Activated CD8-positive, alpha-beta memory T cell treated with anti-CD3 and anti-CD28 coated beads, Interleukin-2, amount 50 U/mL, for 4 hours (primary cell): ENCODE measurements at places on chromosomes 7 and 10.

- no peak for DNase-seq
Measured at GRCh38 chr7:69169386-69169785, 428.9 kb upstream of the AUTS2 start.

GRCh38 chr7:80330434-80330833, 181.4 kb downstream of the GNAT3 start:
- DNase-seq = no peak

- DNase-seq = no peak
Measured at GRCh38 chr10:71761541-71762113, 11.7 kb downstream of the VSIR start.

GRCh38 chr7:4045450-4045849, 636.6 kb upstream of the FOXK1 start:
- DNase-seq = no peak

DNA sequence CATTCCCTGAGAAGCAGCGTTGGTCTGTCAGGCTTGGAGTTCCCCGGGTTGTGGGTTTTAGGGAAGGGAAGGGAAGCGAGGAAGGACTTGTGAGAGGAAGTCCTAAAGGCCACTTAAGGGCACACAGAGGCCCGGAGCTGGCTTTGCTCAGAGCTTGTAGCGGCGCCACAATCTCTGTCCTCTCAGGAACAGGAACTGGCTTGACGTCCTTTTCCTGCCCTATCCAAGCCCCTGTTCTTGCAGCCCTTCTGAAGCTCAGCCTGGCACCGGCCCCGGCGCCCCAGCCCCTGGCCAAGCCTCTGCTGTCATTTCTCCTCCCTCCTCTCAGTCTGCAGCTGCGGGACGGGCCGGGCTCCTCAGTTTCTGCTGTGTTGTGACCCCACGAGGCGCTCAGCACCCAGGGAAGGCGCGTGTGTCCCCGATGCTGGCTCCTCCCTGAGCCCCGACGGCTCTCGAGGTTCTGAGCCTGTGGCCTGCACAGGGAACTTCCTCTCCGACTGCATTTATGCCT, at the start of gene GIMAP8:
GIMAP8 (plus strand) TSS at position 140 of the 511 bp plus-strand sequence. CDS start 16,069 bp downstream, outside the sequence.
- peak; percentile 60 for DNase-seq

DNA sequence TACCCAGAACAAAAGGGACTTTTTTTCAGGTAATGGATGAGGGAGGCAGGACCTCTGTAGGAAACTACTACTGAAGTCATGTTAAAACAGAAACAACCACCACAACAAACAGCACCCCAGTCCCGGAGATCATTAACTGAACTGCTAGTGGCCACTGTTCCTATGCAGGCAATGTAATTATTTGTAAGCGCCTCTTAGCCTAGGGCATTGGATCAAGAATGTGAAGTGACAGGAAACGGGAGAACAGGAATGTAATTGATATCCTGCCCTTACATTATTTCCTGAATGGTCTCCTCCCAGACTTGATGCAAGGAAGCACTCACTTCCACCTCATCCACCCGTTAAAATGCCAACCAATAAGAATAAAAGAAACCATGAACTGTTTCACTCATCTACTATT, 16.7 kb upstream of the GAD2 start:
- no peak for DNase-seq

- no peak for DNase-seq
Measured at GRCh38 chr7:137001041-137001440, 132.6 kb downstream of the CHRM2 start.

DNA sequence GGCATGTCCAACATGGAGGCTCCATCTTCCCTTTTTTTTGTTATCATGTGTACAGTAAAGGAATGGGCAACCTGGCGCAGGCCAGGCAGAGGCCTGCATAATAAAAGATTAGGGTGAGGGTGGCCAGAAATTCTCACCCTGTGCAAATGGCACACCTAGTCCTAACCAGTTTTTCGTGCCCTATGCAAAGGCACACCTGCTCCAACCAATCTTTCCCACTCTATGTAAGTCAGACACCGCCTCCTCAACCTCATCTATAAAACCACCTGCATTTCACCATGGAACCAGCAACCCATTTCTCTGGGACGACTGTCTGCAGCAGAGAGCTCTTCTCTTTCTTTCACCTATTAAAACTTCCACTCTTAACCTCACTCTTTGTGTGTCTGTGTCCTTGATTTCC, 16.1 kb downstream of the TBATA start:
- DNase-seq = no peak

GRCh38 chr7:1961701-1962276, 271.0 kb downstream of the MAD1L1 start:
- DNase-seq = peak; percentile 37

- no peak for DNase-seq
Measured at GRCh38 chr7:30973292-30973691, 9.5 kb downstream of the GHRHR start.

DNA sequence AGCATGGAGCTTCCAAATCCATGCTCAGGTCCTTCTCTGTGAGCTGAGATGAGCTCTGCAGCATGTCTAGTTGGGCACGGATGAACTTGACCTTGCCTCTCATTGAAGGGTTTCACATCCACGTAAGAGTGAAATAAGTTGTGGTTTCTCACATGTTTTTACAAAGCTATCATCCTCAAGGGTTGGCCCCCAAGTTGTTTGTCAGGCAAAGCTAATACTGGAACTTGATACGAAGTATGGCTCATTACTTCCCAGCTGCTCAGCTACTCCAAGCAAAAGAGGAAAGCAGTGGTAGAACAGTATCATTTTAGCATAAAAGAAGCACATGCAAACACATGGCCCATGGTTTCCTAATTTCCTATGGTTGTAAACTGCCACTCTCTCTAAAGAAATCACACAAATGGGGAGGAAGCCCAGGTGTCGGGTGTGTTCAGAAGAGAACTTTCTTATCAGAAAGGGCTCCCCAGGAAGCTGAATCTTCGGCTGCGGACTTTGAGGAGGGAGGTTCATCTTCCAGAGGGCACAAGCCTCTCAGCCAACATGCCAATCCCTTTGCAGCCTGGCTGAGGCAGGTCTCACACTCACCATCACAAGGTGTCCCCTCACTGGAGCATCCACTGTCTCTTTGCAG, 45.3 kb downstream of the PDLIM1 start:
- no peak for DNase-seq

DNA sequence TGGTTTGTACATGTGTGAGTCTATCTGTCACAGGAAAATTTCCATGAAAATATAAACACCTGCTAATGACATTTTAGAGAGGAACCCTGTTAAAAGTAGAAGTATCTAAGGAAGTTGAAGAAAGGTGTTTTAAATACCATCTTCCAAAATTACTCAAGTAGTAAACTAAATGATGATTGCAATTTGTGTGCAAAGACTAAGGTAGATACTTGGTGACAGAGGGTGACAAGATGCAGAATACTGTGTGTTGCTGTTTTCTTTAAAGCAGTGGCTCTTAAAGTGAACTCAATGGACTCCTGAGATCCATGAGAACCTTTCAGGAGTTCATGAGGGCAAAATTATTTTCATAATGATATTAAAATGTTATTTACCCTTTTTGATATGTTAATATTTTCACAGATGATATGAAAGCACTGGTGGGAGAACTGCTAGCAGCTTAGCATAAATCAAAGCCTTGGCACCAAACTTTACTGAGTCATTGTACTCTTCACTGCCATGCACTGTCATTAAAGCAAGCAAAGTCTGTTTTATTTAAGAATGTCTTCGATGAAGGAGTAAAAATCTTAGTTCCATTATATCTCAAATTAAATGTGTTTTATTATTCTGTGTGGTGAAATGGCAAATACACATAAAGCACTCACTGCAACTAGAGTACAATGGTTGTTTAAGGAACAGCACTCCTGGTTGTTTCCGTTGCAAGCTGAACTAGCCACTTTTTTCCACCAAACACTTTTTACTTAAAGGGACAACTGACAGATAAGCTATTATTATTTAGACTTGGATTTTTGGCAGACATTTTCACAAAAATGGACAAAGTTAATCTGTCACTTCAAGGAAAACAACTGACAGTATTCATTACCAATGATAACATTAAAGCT, 133.7 kb downstream of the LRRN3 start:
- DNase-seq = no peak

DNA sequence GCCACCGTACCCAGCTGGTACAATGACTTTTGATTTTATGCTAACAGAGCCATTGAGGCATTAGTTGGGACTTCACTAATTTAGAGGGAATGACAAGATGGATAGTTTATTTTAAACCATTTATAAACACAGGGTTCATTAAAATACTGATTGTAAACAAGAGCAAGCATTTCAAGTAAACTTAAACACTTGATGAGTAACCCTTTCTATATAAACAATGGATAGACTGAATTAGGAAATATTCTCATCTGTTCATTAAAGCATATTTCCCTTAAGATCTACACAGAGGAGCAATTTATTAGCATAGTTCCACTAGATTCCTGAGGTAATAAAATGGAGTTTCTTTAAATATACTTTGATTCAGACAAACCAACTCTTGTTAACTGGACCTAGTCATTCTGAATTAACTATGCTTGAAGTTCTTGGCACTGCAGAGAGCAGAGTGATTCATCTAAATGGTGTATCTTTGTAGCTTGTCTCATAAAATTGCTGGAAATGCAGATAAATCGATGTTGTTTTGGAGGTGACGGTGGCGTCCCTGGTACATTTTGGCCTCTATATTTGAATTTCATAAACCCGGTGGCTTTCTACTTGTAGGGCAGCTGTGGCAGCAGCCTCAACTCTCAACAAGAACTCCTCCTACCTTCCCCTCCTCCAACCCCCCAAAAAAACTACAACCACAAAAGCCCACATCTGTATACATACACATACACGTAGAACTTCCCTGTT, 15.4 kb upstream of the VDAC2 start:
- no peak for DNase-seq

DNA sequence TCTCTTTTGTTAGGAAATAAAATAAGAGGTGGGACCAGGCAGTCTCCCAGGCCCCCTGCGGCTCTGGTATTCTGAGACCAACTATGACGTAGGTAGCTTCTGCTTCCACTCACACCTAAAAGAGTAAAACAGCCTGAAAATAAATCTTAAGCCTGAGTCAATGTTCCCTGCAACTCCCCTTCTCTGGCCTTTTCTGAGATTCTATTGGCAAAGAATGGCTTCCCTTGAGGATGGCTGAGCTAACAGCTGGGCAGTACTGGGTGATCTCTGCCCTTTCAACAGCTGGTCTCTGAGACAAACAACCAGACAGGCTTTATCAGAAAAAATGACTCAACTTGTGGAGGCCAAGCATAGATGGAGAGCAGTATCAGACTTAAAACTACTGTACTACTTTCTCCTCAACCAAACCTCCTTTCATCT, 58.7 kb downstream of the CREB3L2 start:
- DNase-seq = no peak

DNA sequence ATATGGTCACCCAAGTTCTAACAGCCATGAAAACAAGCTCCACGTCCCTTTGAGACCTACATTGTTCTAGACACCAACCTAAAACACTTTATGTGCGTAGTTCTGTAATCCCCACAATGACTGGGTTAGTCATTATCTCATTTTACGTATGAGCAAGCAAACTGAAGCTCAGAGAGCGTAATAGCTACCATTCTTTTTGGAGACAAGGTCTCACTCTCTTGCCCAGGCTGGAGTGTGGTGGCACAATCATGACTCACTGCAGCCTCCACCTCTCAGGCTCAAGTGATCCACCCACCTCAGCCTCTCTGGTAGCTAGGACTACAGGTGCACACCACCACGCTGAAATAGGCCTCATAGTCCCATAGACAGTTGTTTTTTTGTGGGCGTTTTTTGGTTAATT, 10.5 kb downstream of the DAGLB start:
- no peak for DNase-seq

GRCh38 chr7:92034116-92034515, 93.5 kb downstream of the AKAP9 start:
- DNase-seq = no peak

DNA sequence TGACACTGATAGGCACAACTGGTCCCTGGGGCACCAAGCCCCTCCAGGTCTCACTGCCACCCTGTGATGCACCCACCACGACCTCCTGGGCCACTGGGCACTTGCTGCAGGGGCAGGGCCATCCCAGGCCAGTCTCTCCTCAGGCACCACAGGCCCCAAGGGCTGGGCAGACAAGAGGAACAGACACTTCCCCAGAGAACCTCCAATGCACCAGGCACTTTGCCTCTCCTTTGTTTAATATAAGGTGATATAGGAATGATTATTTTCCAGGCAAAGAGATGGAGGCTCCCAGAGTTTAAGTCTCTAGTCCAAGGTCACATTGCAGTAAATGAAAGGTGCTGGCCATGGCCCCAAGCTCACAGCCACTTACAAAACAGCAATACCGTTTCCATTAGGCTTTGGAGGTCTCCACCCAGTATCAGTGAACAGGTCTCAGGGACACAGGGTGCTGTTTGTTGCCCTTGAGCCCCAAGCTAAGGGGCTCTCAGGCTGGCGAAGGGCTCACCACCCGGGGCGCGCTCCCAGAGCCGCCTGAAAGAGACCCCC, 4.5 kb downstream of the DEPP1 start:
- DNase-seq = no peak

GRCh38 chr7:22671177-22671879, 55.7 kb upstream of the IL6 start:
- DNase-seq = no peak

DNA sequence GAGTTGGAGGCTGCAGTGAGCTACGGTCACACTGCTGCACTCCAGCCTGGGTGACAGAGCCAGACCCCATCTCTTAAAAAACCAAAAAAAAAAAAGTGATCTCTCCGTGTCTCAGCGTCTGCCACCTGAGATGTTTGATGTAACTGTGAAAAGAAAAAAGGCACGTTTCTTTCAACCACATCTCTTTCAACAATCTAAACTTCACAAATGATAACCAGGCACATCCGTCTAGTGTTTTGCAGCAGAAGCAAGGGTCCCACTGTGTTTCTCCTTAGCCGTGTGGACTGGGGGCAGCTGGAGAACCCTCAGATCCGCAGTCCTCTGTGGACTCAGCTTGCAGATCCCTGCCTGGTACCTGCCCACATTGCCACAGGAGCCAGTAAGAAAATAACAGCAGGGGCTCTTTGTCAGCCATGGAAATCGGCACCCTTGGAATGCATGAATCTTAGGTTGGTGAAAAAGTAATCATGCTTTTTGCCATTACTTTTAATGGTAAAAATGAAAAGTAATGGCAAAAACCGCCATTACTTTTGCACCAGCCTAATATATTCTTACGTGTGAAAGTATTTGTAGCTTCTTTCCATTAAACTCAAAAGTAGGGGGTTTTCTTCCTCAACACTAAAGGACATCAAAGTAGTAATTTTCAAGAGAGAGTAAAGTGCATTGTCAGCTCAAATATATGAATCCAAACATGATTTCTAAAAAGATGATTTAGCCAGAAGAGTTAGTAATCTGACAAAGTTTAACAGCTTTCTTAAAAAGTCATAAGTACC, 276.5 kb downstream of the CCDC3 start:
- no peak for DNase-seq

- no peak for DNase-seq
Measured at GRCh38 chr10:11058965-11059364, 41.3 kb downstream of the CELF2 start.

DNA sequence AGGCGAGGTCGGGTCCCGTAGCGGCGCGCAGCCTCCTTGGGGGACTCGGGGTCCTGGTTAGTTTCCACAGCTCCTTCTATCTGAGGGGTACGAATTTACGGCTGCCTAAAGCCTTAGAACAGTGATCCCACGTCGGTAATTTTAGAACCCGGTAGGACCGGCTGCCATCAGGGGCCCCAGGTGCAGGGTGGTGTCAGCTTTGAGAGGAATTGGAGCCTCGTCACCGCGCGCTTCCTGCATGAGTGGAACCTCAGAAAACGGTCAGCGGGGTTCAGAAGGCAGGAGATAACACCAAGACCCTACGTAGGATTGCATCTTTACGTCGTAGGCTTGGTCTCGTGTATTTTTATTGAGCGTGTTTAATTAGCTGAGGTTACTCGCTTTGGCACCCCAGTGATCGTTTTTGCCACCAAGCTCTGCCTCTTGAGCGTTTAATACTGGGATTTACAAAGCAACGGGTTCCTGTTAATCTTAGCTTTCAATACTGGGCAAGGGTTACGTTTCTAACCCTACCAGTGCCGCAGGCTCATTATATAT, 443 bp downstream of the RNF32 start:
- peak; percentile 43 for DNase-seq
